ENCODE measurements at places on chromosomes 6 and 20. TPM values are rescaled to one million over a fixed set of nuclear protein-coding genes. Genes with fewer than 3 reads are reported as not detected.

DNA sequence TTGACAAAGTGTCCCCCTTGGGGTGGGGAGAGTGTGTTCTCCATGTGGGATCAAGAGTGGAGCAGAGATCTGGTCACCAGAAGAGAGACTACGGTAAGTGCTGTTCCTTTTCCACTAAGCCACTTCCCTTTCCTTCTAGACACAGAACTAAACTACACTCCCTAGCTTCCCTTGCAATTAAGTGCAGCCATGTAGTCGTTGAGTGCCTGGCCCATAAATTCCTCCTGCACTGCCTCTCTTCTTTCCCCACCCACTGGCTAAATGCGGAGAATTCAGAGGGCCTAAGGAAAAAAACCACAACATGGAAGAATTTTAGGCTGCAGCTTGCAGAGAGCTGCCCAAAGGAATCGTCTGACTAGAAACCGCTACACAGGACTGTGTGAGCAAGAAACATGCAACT, 1.5 kb downstream of the WDR27 start:
- peak; percentile 53 for DNase-seq

GRCh38 chr20:41938353-41938752, 320.2 kb upstream of the CHD6 start:
- no peak for DNase-seq

GRCh38 chr6:108492131-108492766, 68.5 kb upstream of the FOXO3 start:
- peak; percentile 63 for DNase-seq

GRCh38 chr20:36736451-36737182, 9.3 kb downstream of the NDRG3 start:
- DNase-seq: no peak

GRCh38 chr6:153966001-153966400, 73.0 kb upstream of the OPRM1 start:
- DNase-seq: no peak

- DNase-seq: no peak
Measured at GRCh38 chr6:110482774-110483400, 6.5 kb upstream of the SLC22A16 start.

- no peak for DNase-seq
Measured at GRCh38 chr6:98067375-98067774, 767.0 kb upstream of the POU3F2 start.

DNA sequence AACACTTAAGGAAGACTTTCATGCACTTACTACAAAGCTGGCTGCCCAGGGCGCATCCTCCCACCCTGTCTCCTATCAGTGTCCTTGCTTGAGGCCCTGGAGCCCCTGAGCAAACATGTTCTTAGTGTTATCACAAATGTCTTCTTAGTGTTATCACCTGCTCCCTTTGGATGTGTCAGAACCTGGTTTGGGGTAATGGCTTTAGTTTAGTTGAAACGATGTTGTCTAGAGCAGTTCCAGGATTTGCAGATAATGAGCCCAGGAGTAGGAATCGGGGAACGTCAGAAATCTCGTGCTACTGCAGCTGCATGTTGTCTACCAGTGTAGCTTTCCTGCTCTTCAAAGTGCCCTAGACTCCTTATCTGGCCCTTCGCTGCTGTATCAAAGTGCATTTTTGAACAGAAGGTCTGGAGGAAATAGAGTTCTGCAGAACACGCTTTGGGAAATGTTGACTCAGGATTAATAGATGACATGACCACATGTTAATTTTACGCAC, 69.6 kb downstream of the PHACTR2 start:
- DNase-seq: peak; percentile 66

RNF182 gene
- total RNA-seq: 1.2 TPM

HRH3 gene
- not detected for total RNA-seq

LINC00237 gene
- total RNA-seq: not detected

Data from hepatocyte (in vitro differentiated cells).